ENCODE measurements at places on chromosomes 1 and 21.

DNA sequence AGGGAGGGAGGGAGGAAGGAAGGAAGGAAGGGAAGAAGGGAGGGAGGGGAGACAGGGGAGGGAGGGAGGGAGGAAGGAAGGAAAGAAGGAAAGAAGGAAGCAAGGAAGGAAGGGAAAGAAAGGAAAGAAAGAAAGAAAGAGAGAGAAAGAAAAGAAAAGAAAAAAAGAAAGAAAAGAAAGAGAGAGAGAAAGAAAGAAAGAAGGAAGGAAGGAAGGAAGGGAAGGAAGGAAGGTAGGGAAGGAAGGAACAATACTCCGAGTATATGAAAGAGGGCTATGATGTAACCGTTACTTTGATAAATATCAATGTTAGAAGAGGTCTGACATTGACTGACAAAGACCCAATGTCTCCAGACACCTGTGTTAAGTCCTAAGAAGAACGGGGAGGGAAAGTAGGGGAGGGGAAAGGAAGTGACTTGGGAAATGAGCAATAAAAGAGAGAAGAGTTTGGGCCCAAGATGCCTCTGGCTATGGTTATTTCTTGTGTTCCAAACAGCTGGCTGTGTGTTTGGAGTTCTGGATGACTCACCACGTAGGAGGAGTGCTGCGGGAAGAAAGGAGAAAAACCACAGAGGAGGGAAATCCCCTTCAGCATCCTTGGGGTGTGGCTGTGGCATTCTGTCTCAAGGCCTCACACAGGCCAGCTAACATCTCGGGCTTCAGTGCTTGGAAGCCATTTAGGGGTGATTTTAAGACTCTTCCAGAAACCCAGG is 37.0 kb upstream of the RXRG start:
- DNase-seq: no peak

DNA sequence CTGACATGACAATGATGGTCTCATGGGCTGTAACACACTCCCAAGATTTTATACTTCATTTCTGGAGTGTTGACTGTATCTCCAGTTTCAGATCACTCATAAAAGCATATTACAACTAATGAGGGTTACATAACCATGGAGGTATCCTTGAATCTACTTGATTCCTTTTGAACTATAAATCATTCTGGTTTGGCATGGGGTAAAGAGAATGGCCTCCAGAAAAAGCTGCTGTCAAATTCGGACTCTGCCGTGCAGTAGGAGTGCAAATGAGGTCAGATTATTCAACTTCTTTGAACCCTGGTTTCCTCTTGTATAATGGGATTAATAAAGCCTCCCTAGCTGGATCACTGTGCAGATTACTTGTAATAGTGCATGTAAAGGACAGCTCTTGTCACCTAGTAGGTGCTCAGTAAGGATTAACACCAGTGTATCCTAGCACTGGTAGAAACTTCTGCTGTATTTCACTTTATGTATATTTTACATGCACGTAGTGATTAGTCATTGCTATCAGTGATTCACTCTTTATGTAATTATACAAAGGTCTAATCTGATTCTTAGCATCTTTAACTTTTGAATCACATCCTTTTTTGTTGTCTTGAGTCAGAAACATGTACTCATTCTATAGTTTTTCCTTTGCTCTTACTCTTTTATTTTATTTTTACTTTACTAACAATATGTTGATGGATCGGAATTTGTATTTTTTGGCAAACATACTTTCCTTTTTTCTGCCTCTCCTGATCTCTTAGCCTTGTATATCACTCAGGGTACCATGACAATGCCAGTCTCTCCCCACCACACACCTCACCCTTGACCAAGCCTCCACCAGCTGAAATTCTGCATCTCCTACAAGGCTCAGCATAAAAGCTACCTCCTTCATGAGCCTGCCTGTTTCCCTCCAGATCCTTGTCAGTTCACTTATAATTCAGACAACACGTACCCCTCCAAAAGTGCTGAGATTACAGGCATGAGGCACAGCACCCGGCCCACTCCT is 3.2 kb downstream of the LRRC8C start:
- DNase-seq: no peak

DNA sequence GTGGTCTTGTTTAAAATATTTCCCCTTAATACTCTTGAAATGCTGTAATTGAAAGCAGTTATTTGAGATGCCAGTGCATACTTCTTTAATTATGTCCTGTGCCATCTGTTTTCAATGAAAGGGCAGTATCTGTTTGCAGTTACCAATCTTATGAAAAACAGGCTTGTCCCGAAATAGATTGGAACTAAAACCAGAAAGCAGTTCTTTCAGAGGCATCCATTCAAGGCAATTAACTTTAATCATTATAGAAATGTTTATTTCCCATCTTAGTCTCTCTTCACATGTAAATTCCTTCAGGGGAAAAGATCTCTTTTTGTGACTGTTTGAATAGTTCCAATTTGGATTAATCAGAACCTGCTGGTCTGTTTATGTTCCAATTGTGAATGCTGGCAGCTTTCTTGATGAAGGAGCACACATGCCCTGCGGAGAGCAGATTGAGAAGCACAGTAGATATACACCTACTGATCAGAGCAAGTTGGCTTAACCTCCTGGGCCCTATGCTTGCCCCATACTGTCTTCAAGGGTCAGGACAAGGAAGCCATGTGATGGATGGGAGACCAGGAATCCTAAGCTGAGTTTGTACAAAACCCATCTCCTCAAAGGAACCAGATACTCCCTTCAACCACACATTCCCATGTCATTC is 41.6 kb upstream of the MROH9 start:
- DNase-seq: no peak

DNA sequence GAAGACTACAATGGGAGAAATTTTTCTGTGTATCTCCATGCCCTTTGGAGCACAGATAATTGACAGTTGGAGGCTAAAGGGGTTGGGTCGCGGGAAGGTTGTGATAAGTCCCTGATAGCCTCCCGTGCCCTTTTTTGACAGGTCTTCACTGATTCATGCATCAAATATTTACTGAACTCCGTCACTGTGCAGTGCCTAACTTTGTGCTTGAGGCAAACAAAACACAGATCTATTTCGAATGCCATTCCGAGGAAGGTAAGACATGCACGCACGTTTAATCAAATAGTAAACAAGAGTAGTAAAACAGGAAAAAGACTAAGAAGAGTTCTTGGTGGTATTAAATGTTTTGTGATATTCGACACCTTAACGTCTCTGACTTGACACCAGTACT is 494 bp upstream of the PIP5K1A start:
- DNase-seq: no peak

GRCh38 chr1:9351654-9352271 is 59.1 kb downstream of the SPSB1 start:
- DNase-seq: no peak

- DNase-seq: no peak
These were observed 3.6 kb upstream of the RASSF5 start for GRCh38 chr1:206503591-206504362.

GRCh38 chr1:8397511-8397910 is 79.6 kb downstream of the SLC45A1 start:
- no peak for DNase-seq

DNA sequence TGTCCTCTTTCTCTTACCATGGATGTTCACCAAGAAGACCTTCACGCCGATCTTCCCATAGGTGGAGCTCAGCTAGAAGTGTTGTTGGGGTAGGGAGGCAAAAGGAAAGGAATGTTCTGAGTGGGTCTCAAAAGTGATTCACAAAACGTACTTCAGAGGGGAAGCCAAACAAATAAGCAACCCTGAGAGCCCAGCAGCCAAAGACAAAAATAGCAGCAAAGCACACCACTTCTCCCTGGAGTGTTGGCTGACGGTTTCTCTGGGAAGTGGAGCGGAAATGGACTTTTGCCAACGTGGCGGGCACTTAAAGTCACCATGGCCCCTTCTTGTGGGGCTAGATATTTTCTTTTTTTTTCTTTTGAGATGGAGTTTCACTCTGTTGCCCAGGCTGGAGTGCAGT is 23.1 kb downstream of the SLC26A9 start:
- DNase-seq: no peak

DNA sequence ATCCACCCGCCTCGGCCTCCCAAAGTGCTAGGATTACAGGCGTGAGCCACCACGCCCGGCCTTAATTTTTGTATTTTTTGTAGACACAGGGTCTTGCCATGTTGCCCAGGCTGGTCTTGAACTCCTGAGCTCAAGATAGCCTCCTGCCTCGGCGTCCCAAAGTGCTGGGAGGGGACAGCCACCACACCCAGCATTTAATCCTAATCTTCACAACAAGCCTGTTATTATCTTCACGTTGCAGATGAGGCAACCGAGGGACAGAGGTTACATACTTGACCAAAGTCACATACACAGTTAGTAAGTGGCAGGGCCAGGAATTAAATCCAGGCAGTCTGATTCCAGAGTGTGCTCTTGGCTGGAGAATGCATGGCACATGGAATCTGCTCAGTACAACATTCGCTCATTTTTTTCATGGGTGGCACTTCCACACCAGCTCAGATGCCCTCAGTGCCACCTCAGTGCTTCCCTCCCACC is 4.8 kb upstream of the GPR37L1 start:
- DNase-seq: no peak

DNA sequence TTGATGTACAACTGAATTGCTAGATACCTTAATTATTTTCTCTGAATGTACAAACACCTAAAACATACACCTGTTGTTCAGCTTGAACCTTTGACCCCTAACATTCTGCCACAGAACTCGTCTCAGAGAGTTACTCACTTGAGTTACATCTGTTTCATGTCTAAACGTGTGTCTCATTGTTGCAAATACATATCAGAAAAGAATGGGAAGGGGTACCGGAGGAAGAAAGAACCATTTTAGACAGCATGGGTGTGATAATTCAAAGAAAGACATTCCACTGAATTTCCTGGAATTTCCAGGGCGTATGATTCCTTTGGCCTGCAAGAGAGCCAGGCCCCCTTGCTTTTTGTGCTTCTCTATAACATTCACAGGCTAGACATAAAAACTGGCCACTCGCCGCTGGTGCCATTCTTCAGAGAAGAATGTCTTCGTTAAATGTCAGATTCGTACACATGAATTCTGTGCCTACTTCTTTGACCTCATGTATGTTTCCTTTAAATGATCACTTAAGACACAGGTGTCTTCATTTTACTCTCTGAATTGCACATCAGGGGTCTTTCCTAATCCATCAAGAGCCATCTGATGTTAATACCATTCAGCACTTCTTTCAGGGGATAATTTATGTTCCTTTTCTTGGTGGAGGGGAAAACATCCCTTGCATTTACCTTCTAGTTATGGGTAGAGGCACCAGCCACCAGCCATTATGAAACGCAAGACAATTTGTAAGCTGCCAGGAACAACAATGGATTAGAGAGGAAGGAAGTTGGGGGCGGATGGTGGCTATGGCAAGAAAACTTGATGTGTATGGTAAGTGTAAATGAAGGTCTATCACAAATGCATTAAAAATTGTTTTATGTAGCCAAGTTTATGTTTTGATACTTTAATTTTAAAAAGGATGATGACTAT is 12.7 kb downstream of the ATF3 start:
- no peak for DNase-seq

GRCh38 chr1:158675563-158676323 is 10.8 kb downstream of the SPTA1 start:
- DNase-seq: no peak

- DNase-seq: no peak
These were observed 867.3 kb downstream of the PLA2G4A start for GRCh38 chr1:187696073-187696472.

- no peak for DNase-seq
These were observed 738 bp downstream of the CAMK1G start for GRCh38 chr1:209584231-209584672.

DNA sequence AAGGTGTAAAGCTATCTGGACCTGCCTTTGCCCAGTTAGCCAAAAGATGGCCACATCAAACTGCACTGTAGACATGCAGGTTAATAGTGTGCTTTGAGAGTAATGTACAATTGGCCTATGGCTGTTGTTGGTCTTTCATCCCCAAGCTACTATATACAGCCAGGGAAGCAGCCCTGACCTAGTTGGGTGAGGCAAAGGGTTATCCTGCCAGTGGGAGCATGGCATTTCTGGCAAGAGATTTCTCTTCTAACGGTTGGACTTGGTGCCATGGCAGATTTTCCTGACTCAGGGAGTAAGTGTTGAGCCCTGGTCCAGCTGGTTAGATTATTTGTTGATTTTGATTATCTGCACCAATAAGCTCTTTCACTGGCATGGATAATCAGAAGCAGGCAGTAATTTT is 119.8 kb downstream of the SDCCAG8 start:
- DNase-seq: no peak

DNA sequence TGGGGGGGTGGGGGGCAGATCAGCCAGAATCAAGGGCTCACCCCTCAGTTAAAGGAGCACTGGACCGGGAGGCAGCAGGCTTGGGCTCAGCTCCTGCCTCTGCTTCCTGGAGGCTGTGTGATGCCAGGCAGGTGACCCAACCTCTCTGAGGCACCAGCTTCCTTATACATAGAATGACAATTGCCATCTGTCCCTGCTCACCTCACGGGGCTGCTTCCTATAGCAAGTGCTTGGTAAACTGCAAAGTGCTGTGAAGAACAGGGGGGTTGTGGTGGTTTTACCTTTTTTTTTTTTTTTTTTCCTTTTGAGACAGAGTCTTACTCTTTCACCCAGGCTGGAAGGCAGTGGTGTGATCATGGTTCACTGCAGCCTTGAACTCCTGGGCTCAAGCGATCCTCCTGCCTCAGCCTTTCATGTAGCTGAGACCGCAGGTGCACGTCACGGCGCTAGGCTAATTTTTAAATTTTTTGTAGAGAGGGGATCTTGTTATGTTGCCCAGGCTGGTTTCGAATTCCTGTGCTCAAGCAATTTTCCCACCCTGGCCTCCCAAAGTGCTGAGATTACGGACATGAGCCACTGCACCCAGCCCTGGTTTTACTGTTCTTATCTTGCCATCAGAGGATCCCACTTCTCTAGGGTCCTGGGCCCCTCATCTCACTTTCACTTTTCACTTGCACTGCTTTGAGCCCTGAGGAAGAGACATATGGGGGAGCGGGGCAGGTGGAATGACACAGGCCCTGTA is 11.6 kb downstream of the KCNQ4 start:
- DNase-seq: no peak

- DNase-seq: no peak
These were observed 212.6 kb downstream of the TNR start for GRCh38 chr1:175530622-175531375.

- no peak for DNase-seq
These were observed 143.0 kb upstream of the GRIK3 start for GRCh38 chr1:37177230-37177864.

GRCh38 chr1:52216907-52217458 is 75.1 kb downstream of the ZFYVE9 start:
- no peak for DNase-seq

- no peak for DNase-seq
These were observed 31.0 kb upstream of the MAN1A2 start for GRCh38 chr1:117336088-117336817.

DNA sequence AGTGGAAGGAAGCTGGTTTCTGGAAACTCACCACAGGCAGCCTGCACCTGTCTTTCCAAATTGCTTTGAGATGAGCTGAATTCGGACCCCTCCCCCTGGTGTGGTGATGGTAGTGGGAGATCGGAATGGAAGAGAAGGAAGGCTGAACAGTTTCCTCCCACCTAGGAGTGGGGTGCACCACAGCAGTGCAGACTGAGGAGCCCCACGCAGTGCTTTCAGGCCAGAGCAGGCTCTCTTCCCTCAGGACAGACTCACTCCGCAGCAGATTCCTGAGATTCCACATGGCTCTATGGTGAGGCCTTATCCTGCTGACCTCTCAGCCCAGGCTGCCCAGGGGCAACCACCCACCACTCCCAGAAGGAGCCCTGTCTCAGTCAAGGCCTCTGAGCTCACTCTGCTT is 80.9 kb downstream of the ATP1A1 start:
- no peak for DNase-seq

All from activated T-helper 1 cell treated with Interleukin-2 at 50 U/mL for 16 hours (primary cell).